ENCODE measurements at places on chromosomes 5 and 9. TPM values are rescaled to one million over a fixed set of nuclear protein-coding genes. Genes with fewer than 3 reads are reported as not detected.

GRCh38 chr5:56094579-56095361 is 100.0 kb upstream of the IL6ST start:
- no peak for DNase-seq

ITK gene
- total RNA-seq = not detected

GRCh38 chr9:121371495-121372061 is 1.5 kb upstream of the STOM start:
- DNase-seq = no peak

DNA sequence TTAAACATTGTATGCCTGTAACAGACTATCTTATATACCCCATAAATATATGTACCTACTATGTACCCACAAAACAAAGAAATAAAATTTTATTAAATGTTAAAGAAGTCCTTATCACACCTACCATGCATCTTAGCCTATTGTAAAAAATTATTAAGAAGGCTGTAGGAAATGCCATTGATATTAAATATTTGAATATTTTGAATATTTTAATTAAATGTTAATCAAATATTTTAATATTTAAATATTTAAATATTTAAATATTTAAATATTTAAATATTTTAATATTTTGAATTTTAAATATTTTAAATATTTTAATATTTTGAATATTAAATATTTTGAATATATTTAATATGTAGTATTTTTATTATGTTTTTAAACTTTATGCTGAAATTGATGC is 331.5 kb upstream of the ATP10B start:
- no peak for DNase-seq

DNA sequence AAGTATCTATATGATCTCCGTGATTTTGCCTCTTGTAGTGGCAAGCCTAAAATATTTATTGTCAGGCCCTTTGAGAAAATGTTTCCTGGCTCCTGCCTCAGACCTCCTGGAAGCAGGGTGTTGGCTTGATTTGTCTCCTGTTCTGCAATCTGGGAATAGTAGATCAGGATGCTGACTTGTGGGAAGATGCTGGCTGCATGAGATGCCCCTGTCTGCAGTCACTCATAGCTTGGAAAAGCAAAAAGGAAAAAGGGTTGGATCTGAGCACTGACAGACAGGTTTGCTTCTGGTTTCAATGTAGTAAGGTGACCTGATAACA is 16.7 kb downstream of the TJP2 start:
- DNase-seq = no peak

KIF2A gene
- 80.8 TPM for total RNA-seq

GRCh38 chr9:92312887-92313623 is 12.1 kb downstream of the NOL8 start:
- no peak for DNase-seq

- no peak for DNase-seq
Observed at GRCh38 chr9:38394416-38394815, 1.9 kb downstream of the ALDH1B1 start.

DNA sequence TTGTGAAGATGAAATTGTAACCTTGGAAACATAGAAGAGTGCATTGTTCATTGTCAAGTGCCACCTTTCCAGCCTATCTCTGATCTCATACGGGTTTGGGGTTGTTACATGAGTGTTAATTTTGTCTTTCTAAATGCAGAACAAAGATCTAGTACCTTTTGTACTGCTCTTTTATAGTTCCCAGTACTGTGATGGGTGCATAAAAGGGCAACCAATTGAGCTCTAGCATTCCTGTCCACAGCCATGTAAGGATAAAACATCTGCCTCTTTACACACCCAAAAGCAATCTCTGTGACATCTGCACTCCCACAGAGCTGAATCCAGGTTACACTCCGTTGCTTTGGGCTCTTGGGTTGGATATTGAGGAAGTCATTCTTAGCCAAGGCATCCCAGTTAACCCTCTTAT is 255.2 kb downstream of the SGCD start:
- no peak for DNase-seq

GRCh38 chr5:95162231-95162992 is 122.5 kb downstream of the MCTP1 start:
- no peak for DNase-seq

DNA sequence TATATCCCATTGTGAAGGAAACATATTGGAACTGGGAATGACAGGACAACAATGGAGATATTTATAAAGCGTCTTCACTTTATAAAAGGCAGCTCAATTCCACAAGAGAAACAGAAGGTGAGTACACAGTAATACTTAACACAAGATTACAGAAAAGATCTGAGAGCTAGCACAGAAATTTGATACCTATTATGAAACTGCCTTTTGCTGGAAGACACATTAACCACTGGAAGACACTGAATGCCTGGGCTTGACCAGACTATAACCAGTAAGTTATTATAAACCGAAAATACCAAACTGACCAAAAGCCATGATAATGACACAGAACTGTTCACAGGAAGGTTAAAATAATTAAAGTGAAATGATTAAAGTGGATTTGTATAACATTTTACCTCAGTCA is 195.4 kb downstream of the NR2F1-AS1 start:
- DNase-seq = peak; percentile 66

GRCh38 chr9:134366223-134367031 is 40.2 kb downstream of the RXRA start:
- DNase-seq = peak; percentile 83

TMEM232 gene
- total RNA-seq = 0.56 TPM

ANXA1 gene
- total RNA-seq = 637 TPM

DNA sequence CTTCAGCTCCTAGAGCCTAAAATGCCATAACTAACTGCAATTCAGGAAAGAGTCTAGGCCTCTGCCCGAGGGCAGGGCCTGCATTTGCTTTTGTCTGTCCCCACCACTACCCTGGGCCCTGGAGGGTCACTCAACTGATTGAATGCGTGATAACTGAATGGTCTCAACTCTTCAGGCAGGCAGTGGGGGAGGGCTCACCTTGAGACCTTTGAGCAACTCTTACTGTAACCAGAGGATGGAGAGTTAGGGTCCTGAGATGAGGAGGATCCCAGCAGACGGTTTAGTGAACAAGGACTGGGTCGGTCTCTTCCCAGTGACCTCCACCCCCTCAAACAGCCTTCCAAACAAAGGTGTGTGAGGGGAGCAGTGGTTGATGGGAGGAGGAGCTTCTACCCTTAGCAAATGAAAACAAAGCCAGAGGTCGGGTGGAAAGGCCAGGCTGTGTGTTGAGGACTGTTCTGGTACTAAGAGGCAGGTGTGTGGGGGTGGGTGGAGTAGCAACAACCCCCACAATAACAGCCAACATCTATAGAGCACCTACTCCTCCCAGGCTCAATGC is 59.4 kb downstream of the CXXC5 start:
- no peak for DNase-seq

DNA sequence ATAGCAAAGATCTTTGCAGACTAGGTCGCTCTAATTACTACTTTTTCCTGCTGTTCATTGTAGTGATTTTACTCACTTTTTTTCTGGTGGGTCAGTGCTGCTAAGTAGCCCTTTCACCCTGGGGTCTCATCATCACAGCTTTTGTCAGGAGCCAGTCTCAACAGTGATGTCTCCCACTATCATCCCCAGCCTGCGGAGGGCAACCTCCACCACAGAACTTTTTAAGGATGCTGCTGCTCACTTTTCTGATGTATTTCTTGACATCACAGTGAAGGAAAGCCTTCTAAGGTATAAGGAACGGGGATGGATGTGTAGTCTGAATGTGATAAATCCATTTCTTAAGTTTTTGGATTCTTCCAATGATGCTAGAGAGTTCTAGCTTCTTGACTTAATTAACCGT is 242.5 kb upstream of the RIOK2 start:
- DNase-seq = peak; percentile 16

DNA sequence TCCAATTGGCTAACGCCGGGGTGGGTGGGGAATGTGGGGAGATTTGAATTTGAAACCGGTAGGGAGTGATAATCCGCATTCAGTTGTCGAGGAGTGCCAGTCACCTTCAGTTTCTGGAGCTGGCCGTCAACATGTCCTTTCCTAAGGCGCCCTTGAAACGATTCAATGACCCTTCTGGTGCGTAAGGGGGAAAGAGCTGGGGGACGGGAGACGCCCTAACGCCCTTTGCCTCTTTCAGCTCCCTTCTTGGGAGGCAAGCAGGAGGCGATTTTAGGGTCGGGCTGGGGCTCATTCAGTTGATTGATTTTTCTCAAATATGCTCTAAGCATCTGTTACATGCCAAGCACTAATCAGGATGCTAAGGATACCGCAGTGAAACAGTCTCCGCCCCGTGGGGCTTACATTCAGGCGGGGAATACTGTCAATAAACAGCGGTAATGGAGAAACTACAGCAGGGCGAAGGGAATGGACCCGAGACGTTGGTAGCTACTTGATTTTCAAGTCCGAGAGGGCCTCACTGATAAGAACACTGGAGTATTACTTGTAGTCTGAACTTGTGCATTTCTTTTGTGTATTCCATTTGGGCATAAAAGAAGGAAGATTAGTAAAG is at the start of gene HMMR:
TSS of gene HMMR (plus strand) at position 71 of the 610 bp plus-strand sequence. CDS start at position 132, 61 bp downstream.
- DNase-seq = peak; percentile 23

DNA sequence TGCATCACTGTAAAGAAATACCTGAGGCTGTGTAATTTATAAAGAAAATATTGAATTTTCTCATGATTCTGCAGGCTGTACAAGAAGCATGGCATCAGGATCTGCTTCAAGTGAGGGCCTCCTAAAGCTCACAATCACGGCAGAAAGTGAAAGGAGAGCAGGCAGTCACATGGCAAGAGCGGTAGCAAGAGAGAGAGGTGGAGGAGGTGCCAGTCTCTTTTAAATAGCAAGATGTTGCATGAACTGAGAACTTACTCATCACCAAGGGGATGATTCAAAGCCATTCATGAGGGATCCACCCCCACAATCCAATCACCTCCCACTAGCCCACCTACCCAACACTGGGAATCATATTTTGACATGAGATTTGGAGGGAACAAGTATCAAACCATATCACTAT is 184.5 kb upstream of the PAPPA start:
- no peak for DNase-seq

SLC2A6 gene
- total RNA-seq = 2.9 TPM

DNA sequence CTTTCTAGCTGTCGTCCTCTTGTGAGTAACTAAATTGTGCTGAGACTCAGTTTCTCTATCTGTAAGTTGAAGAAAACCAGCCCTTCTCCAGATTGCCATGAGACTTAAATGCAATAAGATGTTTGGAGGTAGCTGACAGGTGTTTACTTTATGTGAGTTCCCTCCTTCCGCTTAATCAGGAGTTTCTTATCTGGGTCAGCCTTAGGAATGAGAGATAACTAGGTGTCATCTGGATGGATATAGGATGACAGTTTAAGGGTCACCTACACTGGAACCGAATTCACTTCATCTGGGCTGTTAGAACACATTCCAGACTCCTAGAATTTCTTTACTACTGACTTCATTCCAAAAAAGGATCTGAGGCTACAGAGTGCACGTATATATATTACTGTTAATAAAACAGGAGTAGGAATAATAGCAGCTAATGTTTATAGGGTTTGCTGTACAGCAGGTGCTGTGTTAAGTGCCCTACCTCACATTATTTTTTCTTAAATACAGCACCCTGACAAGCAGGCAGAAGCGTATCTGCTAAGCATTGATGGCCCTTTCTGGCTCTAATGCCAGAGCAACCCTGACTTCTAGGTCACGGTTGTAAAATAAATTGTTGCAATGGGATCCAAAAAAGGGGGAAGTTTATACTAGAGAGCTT is 30.0 kb upstream of the CPEB4 start:
- DNase-seq = no peak

FLT4 gene
- total RNA-seq = under 0.01 TPM

DNA sequence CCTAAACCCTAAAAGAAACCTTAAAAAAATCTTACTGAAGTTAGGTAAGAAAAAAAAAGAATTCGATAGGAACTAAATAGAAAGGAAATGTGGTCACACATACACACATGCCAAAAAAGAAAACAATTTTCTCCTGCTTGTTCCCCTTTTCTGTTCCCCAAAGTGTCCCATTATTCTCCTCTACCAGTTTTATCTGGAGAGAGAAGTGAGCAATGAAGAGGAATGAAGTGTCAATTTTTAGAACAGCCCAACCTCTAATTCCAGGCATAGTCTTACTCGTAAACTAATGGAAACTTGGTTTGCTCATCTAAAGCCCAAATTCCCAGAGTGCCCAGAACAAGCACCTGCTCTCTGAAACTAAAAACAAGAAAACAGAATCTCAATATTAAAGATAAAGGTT is 26.1 kb downstream of the AP3B1 start:
- DNase-seq = no peak

GRCh38 chr9:98929071-98929470 is 14.6 kb upstream of the COL15A1 start:
- DNase-seq = peak; percentile 83

PCDHA9 gene
- under 0.01 TPM for total RNA-seq

SLC36A3 gene
- not detected for total RNA-seq

DNA sequence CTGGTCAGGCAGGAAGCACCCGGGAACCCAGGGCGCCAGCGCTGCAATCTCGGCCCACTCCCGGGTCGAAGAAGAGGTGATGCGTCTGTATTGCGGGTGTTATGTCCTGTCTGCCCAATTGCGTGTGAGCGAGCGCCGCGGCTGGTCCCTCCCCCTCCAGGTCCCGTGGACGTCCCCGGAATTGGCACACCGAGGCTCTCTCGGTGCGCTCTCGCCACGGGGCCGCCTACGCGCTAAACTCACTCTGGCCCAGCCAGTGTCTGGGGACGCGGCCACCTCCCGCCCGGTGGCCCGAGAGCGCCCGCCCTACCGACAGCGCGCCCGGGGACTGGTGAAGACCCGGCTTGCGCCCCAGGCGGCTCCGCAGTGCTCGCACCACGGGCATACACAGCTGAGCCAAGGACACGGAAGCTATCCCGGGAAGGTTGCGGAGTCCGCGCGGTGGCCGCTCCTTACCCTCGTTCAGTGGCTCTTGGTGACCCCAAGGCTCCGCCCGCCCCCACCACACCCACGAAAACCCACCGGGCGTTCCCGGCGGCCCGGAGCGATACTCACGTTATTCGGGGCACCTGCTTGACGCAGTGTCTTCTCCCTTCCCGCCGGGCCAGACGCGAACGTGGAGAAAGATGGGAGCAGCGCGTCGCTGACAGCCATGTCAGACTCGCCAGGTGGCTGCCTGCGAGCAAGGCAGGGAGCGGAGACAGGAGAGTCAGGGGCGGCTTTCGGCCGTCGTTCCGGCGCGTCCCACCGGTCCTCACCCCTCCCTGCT is 1.0 kb downstream of the KLF4 start:
- peak; percentile 49 for DNase-seq

DNA sequence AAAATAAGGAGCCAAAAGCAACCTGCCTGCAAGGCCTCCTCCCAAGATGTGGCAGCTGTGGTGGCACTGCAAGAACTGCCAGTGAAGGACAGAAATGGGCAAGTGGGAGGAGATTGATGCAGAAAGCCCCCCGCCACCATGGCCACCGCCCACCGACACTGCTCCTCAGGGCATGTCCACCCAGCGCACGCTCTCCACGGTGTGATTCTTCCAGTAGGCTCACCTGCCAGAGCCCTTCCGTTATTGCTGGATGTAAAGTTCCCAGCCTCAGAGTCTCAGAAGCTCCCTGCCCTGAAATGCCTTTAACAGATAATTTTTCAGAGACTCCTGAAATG is 155.2 kb upstream of the PHYKPL start:
- no peak for DNase-seq

DNA sequence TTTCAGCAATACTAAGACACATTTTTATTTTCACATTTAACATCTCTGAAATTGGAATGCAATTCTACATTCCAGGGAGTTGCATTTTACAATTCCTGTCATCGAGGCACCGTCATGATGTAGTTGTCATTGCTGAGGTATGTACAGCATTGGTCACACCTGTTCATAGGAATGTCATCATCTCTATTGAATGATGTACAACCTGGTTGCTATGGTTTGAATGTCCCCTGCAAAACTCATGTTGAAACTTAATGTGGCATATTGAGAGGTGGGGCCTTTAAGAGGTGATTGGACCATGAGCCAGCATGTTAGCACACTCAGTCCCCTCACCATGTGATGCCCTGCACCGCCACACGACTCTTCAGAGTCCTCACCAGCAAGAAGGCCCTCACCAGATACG is 103.1 kb downstream of the CEMIP2 start:
- no peak for DNase-seq

Data from IMR-90 (cell line).